Inflammatory macrophage treated with lipopolysaccharide for 4 hours (primary cell): ENCODE measurements at places on chromosomes 6 and 20.

- DNase-seq: no peak
Measured at GRCh38 chr6:13700232-13700631, 11.4 kb downstream of the RANBP9 start.

- no peak for DNase-seq
Measured at GRCh38 chr6:156869980-156870398, 92.8 kb downstream of the ARID1B start.

GRCh38 chr20:20815711-20816455 lies 103.4 kb upstream of the RALGAPA2 start:
- DNase-seq: no peak

- no peak for DNase-seq
Measured at GRCh38 chr20:62738025-62738881, 29.6 kb downstream of the NTSR1 start.

GRCh38 chr6:138291036-138291848 lies 73.0 kb upstream of the PBOV1 start:
- DNase-seq: no peak

GRCh38 chr6:50998905-50999304 lies 180.2 kb downstream of the TFAP2B start:
- DNase-seq: no peak

GRCh38 chr20:58416835-58417234 lies 27.8 kb downstream of the VAPB start:
- DNase-seq: peak; percentile 13

GRCh38 chr6:45196121-45196520 lies 132.0 kb upstream of the RUNX2 start:
- DNase-seq: no peak

DNA sequence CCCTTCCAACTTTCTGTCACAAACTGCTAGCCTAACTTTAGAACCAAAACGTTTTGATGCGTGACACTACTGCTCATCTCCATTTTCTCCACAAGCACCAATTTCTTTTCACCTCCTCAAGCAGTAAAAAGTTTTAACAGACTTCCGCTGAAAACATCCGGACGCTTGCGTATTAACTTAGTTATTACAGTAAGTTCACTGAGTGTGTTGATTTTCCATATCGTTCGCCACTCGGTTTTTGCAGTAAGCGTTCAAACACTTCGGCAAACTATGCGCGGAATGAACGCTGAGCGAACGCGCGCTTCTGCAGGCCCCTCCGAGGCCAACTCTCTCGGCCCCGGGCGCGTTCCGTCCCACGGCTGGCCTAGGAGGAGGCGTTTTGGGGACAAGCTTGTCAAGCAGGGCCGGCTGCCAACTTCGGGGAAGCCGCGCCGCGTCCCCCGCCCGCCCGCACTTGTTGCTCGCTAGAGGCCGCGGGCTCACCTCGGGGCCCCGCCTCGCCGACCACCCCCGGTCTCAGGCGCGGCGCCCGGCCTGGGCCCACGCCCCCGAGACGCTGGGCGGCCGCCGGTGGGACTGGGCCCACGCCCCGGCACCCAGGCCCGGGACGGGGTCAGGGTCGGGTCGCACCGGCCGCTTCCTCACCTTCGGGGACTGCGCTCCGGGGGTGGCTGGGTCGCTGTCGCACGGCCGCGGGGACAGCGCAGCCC lies 945 bp downstream of the PHF10 start:
- DNase-seq: peak; percentile 58

- no peak for DNase-seq
Measured at GRCh38 chr6:129845696-129846095, 15.4 kb downstream of the TMEM244 start.

DNA sequence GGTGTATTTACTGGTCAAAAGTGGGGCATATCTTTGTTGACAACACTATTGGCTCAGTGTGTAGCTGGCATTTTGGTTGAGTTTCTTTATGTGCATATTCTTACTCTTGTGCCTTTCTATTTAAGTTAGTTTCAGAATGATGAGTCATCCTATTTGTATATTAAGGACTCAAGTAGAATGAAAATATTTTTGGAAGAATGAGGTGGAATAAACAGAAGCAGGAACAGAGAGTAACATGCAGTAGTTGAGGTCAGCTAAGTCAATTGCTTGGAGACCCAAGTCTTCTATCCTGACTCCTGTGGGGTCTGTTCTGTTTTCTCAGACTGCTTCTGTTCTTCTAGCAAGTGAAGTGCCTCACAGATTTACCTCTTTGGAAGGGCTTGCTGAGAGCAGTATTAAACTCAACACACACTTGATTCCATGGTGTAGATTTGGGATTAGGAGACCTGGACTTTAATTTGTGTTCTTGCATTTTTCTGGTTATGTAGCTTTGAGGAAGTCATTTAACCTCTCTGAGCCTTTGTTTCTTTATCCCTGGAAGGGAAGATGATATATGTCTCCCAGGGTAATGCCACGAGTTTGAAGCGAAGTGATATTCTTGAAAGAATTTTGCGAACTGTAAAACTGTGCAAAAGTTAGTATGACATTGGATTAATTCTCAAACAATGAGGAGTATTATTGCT lies 324.3 kb downstream of the QKI start:
- peak; percentile 17 for DNase-seq

DNA sequence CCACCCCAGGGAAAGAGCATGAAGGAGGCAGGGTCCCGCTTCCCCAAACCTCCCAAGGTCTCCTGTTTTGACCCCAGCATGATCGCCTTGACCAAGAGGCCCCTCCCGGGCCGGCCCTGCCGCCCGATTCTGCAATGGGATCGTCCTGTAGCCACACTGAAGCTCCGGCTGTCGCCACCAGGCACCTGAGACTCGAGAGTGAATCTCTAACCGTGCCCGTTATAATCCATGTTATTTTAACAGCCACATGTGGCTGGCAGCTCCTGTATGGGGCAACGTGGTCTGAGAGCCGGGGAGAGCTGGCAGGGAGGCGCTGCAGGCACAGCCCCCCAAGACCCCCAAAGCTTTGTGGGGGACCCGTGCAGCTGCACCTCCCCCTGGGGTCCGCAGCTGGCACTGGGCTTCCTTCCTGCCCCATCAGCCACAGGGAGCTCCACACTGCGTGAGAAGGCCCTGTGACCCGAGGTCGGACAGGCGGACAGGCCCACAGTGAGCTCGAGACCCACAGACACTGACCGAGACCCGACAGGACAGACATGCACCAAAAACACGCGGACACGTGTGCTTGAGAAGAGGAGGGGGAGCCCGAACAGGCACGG lies 51.3 kb downstream of the KCNQ2 start:
- no peak for DNase-seq

GRCh38 chr6:25866011-25866410 lies 8.0 kb downstream of the SLC17A3 start:
- no peak for DNase-seq

- no peak for DNase-seq
Measured at GRCh38 chr6:138012682-138013081, 94.5 kb downstream of the PERP start.

- no peak for DNase-seq
Measured at GRCh38 chr6:141413196-141413595, 719.5 kb upstream of the GJE1 start.

DNA sequence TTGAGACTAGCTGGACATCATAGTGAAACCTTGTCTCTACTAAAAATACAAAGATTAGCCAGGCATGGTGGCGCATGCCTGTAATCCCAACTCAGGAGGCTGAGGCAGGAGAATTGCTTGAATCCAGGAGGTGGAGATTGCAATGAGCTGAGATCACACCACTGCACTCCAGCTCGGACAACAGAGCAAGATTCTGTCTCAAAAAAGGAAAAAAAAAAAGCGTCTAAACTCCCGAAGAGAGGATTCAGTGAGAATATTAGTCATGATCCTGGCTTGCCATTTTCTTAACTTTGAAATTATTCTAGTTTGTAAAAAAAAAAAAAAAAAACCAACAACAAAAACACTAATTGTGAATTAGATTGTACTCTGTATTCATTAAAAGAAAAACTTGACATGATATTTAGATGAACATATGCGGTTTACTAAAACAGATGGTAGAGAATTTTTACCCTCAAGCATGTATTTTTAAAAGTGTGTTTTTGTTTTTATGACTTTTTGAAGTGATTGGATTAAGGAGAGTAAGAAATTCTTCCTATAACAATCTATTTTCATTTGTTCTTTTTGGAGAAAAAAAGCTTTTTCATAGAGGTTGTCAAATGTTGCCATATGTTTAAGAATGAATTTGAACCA lies 80.7 kb downstream of the UST start:
- no peak for DNase-seq

DNA sequence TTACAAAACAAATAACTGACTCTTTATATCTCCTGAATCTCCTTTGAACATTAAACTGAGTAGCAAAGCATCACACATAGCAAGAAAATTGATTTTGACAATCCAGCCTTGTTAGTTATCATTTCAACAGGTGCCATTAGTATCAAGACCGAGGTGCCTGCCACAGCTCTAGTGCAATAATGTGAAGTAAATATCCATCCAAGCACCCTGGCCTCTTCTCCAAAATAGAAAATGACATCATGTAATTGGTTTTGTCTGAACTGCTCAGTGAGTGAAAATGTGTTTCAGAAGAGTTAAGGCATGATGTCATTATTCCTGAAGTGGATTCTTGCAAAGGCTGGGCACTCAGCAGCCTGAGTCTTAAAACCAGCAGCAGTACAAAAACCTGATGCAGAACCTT lies 341.4 kb downstream of the PLCB1 start:
- DNase-seq: peak; percentile 22

DNA sequence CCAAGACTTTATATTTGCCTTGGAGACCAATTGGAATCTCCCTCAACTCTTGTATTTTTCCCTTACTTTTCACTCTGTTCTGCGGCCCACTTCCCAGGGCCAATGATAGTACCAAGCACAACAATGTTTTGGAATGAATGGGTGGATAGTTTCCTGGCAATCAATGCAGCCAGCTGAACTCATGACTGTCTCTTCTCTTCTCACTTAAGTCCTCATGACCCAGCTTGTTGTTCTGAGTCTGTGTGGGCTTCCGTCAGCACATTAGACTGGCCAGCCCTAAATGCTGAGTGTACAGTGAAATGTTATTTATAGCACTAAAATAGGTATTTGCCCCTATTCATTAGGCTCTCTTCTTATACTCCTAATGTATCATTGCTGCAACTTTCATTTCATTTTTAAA lies 5.6 kb upstream of the MBOAT1 start:
- peak; percentile 39 for DNase-seq
